NCI-H2107 (cell line): ENCODE measurements at places on chromosomes 4 and X.

GRCh38 chr4:87211249-87211952, 9.0 kb downstream of the KLHL8 start:
- DNase-seq = no peak

GRCh38 chr4:152102436-152103000, 341.7 kb upstream of the GATB start:
- DNase-seq = no peak

- no peak for DNase-seq
Observed at GRCh38 chr4:153785910-153786721, 2.8 kb downstream of the SFRP2 start.

GRCh38 chrX:17042037-17042436, 95.6 kb downstream of the REPS2 start:
- no peak for DNase-seq

DNA sequence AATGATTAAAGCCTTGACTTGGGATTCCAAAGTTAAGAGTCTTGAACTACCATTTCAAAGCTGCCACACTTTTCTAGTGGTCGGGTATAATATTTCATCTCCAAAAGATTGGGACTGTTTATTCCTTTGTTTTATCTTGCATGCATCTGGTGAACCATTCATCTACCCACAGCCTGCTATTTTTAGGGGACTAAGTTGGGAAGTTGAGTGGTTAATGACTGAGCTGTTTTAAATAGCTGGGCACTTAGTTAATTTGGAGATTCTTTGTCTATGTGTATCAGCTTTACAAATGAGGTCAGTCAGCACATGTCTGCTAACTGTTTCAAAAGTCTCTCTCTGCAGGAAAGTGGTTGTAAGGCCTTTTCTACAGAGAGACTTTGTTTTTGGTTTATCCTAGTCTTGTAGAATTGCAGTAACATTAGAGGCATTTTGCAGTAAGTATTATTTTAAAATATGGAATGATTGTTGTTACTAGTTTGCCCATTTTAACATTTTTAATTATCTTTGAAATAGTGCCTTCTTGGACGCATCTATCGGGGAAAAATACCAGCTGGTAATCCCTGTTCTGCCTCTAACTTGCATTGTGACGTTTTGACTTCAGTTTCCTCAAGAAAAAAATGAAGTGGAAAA, 8.2 kb downstream of the BMP2K start:
- DNase-seq = no peak

DNA sequence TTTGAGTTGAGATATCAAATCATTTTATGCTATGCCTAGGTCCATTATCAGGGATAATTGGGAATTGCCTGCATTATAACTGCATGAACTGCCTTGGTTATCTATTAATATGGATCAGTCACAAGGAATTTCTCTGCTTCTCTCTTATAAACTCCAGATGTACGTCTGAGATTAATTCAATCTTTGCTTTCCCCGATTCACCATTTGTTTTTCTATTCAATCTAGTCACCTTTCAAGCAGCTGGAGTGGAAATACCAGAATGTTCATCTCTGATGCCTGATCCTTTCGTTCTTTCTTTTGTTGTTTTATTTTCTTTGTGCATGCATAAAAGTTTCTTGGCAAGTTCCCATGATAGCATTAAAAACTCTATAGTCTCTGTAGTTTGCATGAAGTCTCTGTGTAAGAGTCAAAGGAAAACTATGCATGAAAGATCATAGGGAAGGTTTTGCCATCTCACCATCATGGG, 22.6 kb downstream of the SYNPO2 start:
- DNase-seq = no peak

GRCh38 chr4:66694739-66695138, 850.6 kb downstream of the CENPC start:
- DNase-seq = no peak

- no peak for DNase-seq
Observed at GRCh38 chr4:16646459-16646858, 252.0 kb downstream of the LDB2 start.
